ENCODE measurements at places on chromosomes 16 and 17. TPM values are rescaled to one million over a fixed set of nuclear protein-coding genes. Genes with fewer than 3 reads are reported as not detected.

DNA sequence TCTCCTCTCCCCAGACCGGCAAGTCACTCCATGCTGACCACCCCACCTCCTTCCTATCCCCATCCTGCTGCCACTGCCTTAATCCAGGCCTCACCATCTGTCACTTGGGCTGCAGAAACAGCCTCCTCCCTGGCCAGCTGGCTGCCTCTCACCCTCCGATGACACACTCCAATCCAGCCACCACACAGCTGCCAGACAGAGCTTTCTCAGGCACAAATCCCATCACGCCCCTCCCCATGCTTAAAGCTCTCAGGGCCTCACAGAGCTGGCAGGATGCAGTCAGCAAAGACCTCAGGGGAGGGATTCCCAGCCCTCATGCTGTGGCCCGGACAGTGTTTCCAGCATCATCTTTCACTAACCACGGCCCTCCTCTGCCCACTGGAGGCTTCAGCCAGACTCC is 13.7 kb downstream of the CAMKK1 start:
- DNase-seq, result no peak
- H3K4me1 ChIP-seq, result peaks cover 10% of the 10 kb centered on the region
- no peaks in the 10 kb centered on the region for H3K36me3 ChIP-seq
- no peaks in the 10 kb centered on the region for H3K27me3 ChIP-seq
- no peak overlapping the region for H3K4me3 ChIP-seq
- peak overlapping the region; percentile 42 for H3K27ac ChIP-seq

- peak overlapping the region; percentile 33 for H3K4me3 ChIP-seq
- H3K27me3 ChIP-seq, result no peaks in the 10 kb centered on the region
- peaks cover 74% of the 10 kb centered on the region for H3K4me1 ChIP-seq
- H3K27ac ChIP-seq, result peak overlapping the region; percentile 73
- H3K36me3 ChIP-seq, result no peaks in the 10 kb centered on the region
Measured at GRCh38 chr16:85461814-85462713, 151.1 kb upstream of the GSE1 start.

DNA sequence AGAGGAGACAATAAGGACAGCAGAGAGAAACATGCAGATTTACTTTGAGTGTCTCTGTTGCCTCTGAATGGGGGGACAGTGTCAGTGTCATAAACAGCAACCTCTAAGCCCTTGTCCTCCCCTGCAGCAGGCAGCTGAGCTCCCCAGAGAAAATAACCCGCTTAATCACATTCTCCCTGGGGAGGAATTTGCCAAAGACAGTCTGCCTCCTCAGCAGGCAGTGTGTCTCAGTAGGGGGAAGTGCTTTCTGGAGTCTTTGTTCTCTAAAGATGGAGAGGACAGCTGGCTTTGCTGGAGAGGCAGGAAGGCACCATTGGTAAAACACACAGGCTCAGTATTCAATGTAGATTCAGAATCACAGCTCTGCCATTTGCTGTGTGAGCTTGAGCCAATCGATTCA is 16.1 kb downstream of the TEKT5 start:
- H3K36me3 ChIP-seq, result no peaks in the 10 kb centered on the region

GRCh38 chr17:50916026-50916707 is 50.0 kb upstream of the TOB1 start:
- peaks cover 23% of the 10 kb centered on the region for H3K4me1 ChIP-seq
- H3K27me3 ChIP-seq, result no peaks in the 10 kb centered on the region
- H3K4me3 ChIP-seq, result no peak overlapping the region

DNA sequence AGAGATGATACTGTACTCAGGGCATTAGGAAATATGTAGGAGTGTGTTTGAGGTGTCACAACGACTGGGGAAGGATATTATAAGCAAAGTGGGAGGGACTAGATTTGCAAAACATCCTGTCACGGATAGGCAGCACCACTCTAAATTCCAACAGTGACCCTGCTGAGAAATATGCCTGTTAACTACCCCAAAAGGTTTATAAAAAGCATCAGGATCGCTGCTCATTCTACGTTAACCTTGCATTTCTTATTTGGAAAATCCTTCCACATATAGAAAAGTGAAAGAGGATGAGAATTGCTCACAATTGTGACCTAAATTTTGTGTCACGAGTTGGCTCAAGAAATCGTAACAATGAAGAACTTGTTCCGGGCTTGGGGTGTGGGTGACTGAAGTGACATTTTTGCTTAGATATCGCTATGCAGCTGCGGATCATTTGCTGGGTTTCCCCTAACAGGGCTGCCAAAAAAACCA is 51.6 kb downstream of the N4BP1 start:
- no peak for DNase-seq
- H3K27ac ChIP-seq, result peak overlapping the region; percentile 39
- H3K4me1 ChIP-seq, result peaks cover 75% of the 10 kb centered on the region
- H3K27me3 ChIP-seq, result no peaks in the 10 kb centered on the region
- no peaks in the 10 kb centered on the region for H3K36me3 ChIP-seq

DNA sequence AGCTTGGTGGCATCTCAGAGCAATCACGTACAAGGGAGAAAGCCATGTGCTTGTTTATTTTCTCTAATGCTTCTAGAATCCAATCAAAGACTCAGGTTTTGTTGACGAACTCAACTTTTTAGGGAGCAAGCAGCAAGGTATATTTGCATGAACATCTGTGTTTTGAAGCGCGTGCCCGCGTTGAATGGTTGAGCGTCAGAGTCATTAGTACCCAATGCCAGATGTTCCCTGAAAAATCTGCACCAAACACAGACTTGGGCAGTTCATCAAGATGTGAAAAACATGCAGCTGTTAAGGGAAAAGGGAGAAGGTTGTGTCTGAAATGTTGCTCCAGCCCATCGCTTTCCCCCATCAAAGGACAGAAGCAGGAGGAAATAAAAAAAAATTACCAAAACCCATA is 170.4 kb downstream of the SNX29 start:
- no peaks in the 10 kb centered on the region for H3K36me3 ChIP-seq
- H3K4me1 ChIP-seq, result no peaks in the 10 kb centered on the region
- H3K4me3 ChIP-seq, result no peak overlapping the region
- no peak overlapping the region for H3K27ac ChIP-seq

- DNase-seq, result no peak
- peak overlapping the region; percentile 35 for H3K4me3 ChIP-seq
- no peaks in the 10 kb centered on the region for H3K27me3 ChIP-seq
- H3K27ac ChIP-seq, result no peak overlapping the region
- peaks cover 12% of the 10 kb centered on the region for H3K4me1 ChIP-seq
Measured at GRCh38 chr17:43917016-43917347, 9.6 kb upstream of the MPP2 start.

GRCh38 chr16:27841061-27841801 is 222.3 kb downstream of the GSG1L start:
- no peaks in the 10 kb centered on the region for H3K4me1 ChIP-seq
- no peak overlapping the region for H3K4me3 ChIP-seq
- DNase-seq, result no peak

DNA sequence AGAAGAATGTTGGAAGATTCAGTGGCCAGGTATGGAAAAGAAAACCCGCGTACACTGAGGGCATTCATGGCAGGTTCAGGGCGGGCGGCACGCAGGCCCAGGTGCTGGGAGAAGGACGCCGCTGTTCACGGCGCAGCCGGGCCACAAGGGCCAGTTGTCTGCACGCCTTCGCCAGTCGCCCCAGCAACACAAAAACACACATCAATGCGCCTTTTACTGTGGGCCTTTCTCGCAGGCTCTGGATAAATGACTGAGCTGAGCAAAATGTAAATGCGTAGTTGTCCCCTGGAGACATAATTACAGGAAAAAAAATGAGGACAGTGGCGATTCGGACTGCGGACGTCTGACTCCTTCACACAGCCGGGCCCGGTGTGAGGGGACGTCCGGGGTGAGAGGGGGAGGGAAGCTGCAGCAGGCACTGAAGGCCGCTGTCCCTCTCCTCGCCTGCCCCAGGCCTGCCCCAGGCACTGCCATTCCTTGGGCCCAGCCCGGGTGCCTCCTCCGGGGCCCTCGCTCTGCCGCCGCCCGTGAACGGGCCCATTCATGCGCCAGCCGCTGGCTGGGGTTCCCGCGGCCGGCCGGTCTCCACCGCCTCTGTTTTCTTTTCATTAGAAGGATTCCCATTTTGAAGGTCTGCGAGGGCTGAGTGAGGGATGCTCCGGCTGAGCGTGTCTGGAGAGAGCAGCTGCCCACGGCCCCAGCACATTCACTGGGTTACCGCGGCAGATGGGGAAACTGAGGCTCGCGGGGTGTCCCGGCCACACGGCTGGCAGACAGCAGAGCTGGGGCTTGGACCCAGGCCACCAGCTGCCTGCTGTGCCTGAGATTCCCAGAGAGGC is 6.5 kb upstream of the ZNF469 start:
- no peak for DNase-seq
- H3K4me3 ChIP-seq, result no peak overlapping the region
- H3K27me3 ChIP-seq, result no peaks in the 10 kb centered on the region
- no peaks in the 10 kb centered on the region for H3K4me1 ChIP-seq

DNA sequence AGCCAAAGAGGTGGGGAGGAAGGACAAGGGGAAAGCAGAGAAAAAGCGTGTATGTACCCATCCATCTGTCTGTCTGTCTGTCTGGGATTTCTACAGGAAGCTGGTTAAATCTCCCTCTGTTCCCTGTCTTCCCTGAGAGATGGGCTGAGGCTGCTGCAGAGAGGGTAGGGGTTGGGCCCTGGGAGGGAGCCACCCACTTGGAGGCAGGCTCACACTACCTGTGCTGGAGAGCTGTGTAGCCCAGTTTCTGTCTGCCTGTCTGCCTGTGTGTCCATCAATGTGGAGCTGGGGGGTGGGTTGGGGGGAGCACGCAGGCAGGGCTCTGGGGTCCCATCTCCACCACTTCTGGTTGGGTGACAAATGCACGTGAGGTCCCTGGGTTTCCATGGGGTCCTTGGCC is 18.6 kb upstream of the C17orf113 start:
- no peaks in the 10 kb centered on the region for H3K36me3 ChIP-seq
- H3K4me1 ChIP-seq, result peaks cover 20% of the 10 kb centered on the region
- no peak overlapping the region for H3K27ac ChIP-seq
- H3K27me3 ChIP-seq, result peaks cover 9% of the 10 kb centered on the region

DNA sequence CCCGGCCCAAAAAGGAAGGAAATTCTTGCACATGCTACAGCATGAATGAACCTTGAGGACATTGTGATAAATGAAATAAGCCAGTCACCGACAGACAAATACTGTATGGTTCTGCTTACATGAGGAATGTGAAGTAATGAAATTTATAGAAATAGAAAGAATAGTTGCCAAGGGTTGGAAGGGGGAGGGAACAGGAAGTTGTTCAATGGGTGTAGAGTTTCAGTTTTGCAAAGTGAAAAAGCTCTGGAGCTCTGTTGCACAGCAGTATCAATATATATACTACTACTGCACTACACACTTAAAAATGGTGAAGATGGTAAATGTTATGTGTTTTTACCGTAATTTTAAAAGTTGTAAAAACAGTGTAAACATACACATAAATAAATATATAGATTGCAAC is 43.7 kb downstream of the PKD1L3 start:
- H3K27ac ChIP-seq, result no peak overlapping the region

- H3K36me3 ChIP-seq, result peaks cover 20% of the 10 kb centered on the region
- H3K27ac ChIP-seq, result no peak overlapping the region
- H3K27me3 ChIP-seq, result no peaks in the 10 kb centered on the region
- H3K4me3 ChIP-seq, result no peak overlapping the region
- H3K4me1 ChIP-seq, result peaks cover 12% of the 10 kb centered on the region
Measured at GRCh38 chr16:1620391-1620790, 8.2 kb downstream of the CRAMP1 start.

DNA sequence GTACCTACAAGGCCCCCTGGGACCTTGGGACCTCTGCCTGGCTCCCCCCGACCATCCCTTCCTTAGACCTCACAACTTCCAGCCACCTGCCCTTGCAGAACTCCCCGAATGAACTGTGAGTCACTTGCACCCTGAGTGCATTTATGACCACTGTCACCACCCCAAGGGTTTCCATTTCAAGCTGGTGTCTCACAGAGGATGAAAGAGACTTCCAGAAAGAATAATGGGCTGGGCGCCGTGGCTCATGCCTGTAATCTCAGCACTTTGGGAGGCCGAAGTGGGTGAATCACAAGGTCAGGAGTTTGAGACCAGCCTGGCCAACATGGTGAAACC is 124.5 kb upstream of the CIBAR2 start:
- peak overlapping the region; percentile 77 for H3K27ac ChIP-seq
- no peaks in the 10 kb centered on the region for H3K27me3 ChIP-seq
- H3K36me3 ChIP-seq, result no peaks in the 10 kb centered on the region
- peaks cover 57% of the 10 kb centered on the region for H3K4me1 ChIP-seq
- H3K4me3 ChIP-seq, result no peak overlapping the region
- no peak for DNase-seq

DNA sequence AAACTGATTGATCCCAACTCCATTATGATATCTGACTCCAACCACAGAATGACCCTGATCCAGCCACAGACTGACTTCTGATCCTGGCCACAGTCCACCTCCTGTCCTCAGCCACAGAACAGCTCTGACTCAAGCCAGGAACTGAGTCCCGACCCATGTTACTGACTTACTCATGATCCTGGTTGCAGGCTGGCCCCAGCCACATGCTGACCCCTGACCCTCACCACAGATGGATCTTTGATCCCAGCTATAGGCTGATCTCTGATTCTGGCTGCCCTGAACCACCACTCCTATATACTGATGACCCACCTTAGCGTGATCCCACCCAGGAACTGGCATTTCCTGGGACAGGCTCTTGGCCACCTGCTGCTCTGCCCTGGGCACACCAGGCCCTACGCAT is 32.2 kb upstream of the IL21R start:
- no peaks in the 10 kb centered on the region for H3K27me3 ChIP-seq
- H3K4me3 ChIP-seq, result no peak overlapping the region
- DNase-seq, result no peak
- H3K36me3 ChIP-seq, result no peaks in the 10 kb centered on the region
- H3K27ac ChIP-seq, result no peak overlapping the region

SOX8 gene
- total RNA-seq, result 0.74 TPM

SLC5A11 gene
- total RNA-seq, result not detected

AANAT gene
- not detected for total RNA-seq

CPNE7 gene
- 4.9 TPM for total RNA-seq
